ENCODE measurements at places on chromosomes 2 and 18.

- H3K27me3 ChIP-seq: no peaks in the 10 kb centered on the region
- no peak overlapping the region for H3K4me3 ChIP-seq
- H3K27ac ChIP-seq: no peak overlapping the region
- DNase-seq: peak; percentile 84
- H3K36me3 ChIP-seq: no peaks in the 10 kb centered on the region
- H3K4me1 ChIP-seq: no peaks in the 10 kb centered on the region
Observed at GRCh38 chr2:236607471-236608187, 38.0 kb downstream of the ACKR3 start.

GRCh38 chr2:67844024-67844540, 218.7 kb downstream of the C1D start:
- H3K27ac ChIP-seq: no peak overlapping the region
- no peak for DNase-seq
- no peaks in the 10 kb centered on the region for H3K4me1 ChIP-seq
- no peak overlapping the region for H3K4me3 ChIP-seq
- H3K36me3 ChIP-seq: no peaks in the 10 kb centered on the region
- peaks cover 13% of the 10 kb centered on the region for H3K27me3 ChIP-seq

- no peaks in the 10 kb centered on the region for H3K27me3 ChIP-seq
- H3K4me1 ChIP-seq: no peaks in the 10 kb centered on the region
- DNase-seq: no peak
- no peak overlapping the region for H3K4me3 ChIP-seq
- H3K36me3 ChIP-seq: no peaks in the 10 kb centered on the region
Observed at GRCh38 chr2:57475391-57475790, 571.2 kb upstream of the VRK2 start.

GRCh38 chr18:9563331-9563730, 51.0 kb downstream of the PPP4R1 start:
- peaks cover 41% of the 10 kb centered on the region for H3K36me3 ChIP-seq
- DNase-seq: no peak
- H3K4me1 ChIP-seq: no peaks in the 10 kb centered on the region
- H3K27ac ChIP-seq: no peak overlapping the region

GRCh38 chr2:210443527-210443926, 33.0 kb downstream of the LANCL1 start:
- DNase-seq: no peak
- H3K27ac ChIP-seq: no peak overlapping the region
- no peaks in the 10 kb centered on the region for H3K27me3 ChIP-seq
- H3K4me1 ChIP-seq: peaks cover 10% of the 10 kb centered on the region
- peaks cover 19% of the 10 kb centered on the region for H3K36me3 ChIP-seq

GRCh38 chr2:5609201-5609600, 83.0 kb upstream of the SOX11 start:
- DNase-seq: no peak
- H3K4me1 ChIP-seq: no peaks in the 10 kb centered on the region
- H3K27ac ChIP-seq: no peak overlapping the region
- no peaks in the 10 kb centered on the region for H3K36me3 ChIP-seq
- no peaks in the 10 kb centered on the region for H3K27me3 ChIP-seq

GRCh38 chr2:26462511-26463243, 15.2 kb downstream of the OTOF start:
- H3K36me3 ChIP-seq: no peaks in the 10 kb centered on the region
- H3K27ac ChIP-seq: no peak overlapping the region
- DNase-seq: no peak
- no peaks in the 10 kb centered on the region for H3K4me1 ChIP-seq

- H3K27me3 ChIP-seq: no peaks in the 10 kb centered on the region
- DNase-seq: no peak
- H3K4me3 ChIP-seq: no peak overlapping the region
- no peaks in the 10 kb centered on the region for H3K4me1 ChIP-seq
Observed at GRCh38 chr2:125092276-125093009, 1067.4 kb downstream of the CNTNAP5 start.

- no peak overlapping the region for H3K27ac ChIP-seq
- no peaks in the 10 kb centered on the region for H3K36me3 ChIP-seq
- DNase-seq: no peak
- H3K27me3 ChIP-seq: no peaks in the 10 kb centered on the region
Observed at GRCh38 chr2:131801210-131801744, 273.6 kb downstream of the CCDC74A start.

GRCh38 chr2:233082931-233083755, 23.0 kb downstream of the INPP5D start:
- peaks cover 39% of the 10 kb centered on the region for H3K36me3 ChIP-seq
- peak overlapping the region; percentile 83 for H3K27ac ChIP-seq
- no peak for DNase-seq
- no peak overlapping the region for H3K4me3 ChIP-seq
- peaks cover 88% of the 10 kb centered on the region for H3K4me1 ChIP-seq

DNA sequence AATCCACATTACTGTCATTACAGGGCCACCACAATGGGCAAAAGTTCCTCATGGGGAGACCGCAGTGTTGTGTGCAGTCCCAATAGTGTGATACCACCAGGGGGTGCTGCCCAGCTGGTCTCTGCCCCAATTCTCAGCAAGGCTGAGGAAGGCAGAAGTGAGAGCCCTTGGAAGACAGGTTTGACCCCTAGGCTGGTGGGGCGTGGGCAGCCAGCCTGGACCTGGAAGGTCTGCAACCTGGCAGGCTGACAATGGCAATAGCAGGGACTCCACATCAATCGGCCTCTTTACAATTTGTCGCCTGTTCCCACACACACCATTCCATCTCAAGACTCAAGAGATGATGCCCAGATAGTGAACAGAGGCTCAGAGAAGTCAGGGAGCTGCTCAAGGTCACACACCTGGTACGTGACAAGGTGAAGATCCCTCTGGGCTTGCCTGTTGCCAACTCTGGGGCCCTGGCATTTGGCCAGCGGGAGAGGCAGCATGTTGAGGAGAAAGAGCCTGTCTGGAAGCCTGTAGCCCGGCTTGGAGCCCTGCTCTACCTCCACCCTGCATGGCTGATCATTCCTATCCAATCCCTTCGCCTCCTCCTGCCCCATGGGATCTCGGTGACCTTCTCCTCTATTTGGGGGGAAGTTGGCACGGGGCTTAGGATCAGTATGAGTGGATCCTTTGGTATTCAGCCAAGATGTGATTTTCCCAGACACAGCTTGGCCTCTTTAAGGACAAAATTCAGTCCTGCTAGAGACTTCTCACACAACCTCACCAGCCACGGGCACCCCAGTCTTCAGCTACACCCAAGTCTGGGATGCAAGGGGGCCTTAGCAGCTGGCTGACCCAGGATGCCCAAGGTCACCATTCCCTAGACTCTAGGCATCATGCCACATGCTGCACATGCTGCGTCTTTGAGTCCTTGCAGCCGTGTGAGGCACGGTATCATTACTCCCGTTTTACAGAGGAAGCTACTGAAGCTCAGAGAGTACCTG, 2.9 kb upstream of the ATOH8 start:
- no peak overlapping the region for H3K4me3 ChIP-seq
- H3K4me1 ChIP-seq: no peaks in the 10 kb centered on the region
- no peak overlapping the region for H3K27ac ChIP-seq
- no peaks in the 10 kb centered on the region for H3K36me3 ChIP-seq
- peak; percentile 76 for DNase-seq
- H3K27me3 ChIP-seq: peaks cover 32% of the 10 kb centered on the region

GRCh38 chr18:13077473-13077872, 86.3 kb downstream of the CEP192 start:
- no peak for DNase-seq
- no peaks in the 10 kb centered on the region for H3K27me3 ChIP-seq
- peaks cover 14% of the 10 kb centered on the region for H3K36me3 ChIP-seq
- no peaks in the 10 kb centered on the region for H3K4me1 ChIP-seq

GRCh38 chr2:212854771-212855170, 296.6 kb downstream of the IKZF2 start:
- no peak overlapping the region for H3K27ac ChIP-seq
- no peak for DNase-seq
- H3K36me3 ChIP-seq: no peaks in the 10 kb centered on the region
- H3K4me1 ChIP-seq: no peaks in the 10 kb centered on the region
- H3K27me3 ChIP-seq: no peaks in the 10 kb centered on the region

GRCh38 chr2:28463893-28464292, 32.0 kb upstream of the PLB1 start:
- H3K4me1 ChIP-seq: peaks cover 27% of the 10 kb centered on the region
- no peaks in the 10 kb centered on the region for H3K27me3 ChIP-seq
- no peak overlapping the region for H3K4me3 ChIP-seq
- no peaks in the 10 kb centered on the region for H3K36me3 ChIP-seq

DNA sequence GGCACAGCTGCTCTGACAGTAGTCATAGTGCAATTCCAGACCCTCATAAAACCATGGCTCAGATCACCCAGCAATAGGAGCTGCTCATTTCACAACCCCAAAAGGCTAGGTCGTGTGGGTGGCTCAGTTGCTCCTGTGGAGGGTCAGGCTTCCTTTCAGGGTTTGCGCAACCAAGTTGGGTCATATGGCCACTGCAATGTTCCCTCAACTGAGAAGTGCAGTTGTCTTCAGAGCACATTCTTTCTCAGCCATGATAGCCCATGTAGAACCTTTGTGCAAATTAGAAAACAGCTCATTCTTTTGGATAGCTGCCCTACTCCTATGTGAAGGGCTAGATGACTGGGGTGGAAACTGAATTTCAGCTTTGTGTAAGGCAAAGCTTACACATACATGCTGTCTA, 3.2 kb downstream of the SERPINB13 start:
- DNase-seq: no peak
- no peak overlapping the region for H3K4me3 ChIP-seq
- H3K4me1 ChIP-seq: no peaks in the 10 kb centered on the region
- no peaks in the 10 kb centered on the region for H3K27me3 ChIP-seq
- H3K36me3 ChIP-seq: no peaks in the 10 kb centered on the region

DNA sequence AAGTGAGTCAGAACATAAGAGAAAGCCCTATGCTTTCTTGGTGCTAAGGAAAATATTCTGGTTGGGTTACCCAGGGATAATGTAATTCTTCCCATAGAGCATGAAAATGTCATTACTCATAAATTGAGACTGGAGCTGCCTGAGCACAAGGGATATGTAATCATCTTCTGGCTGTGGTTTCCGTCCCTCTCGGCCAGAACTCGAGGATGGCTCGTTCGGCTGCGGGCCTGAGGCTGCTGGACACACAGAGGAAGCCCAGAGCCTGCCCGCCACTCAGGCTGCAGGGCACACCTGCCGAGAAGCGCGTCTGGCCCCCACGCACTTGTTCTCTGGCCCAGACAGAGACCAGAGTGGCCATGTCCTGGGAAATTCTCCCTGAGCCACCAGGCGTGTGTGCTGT, 104.9 kb downstream of the ASAP2 start:
- no peak overlapping the region for H3K27ac ChIP-seq
- DNase-seq: no peak
- no peaks in the 10 kb centered on the region for H3K27me3 ChIP-seq
- H3K4me1 ChIP-seq: no peaks in the 10 kb centered on the region

- H3K4me3 ChIP-seq: no peak overlapping the region
- H3K27me3 ChIP-seq: no peaks in the 10 kb centered on the region
- H3K4me1 ChIP-seq: no peaks in the 10 kb centered on the region
- no peak for DNase-seq
Observed at GRCh38 chr2:220394433-220394832, 767.0 kb downstream of the SLC4A3 start.

DNA sequence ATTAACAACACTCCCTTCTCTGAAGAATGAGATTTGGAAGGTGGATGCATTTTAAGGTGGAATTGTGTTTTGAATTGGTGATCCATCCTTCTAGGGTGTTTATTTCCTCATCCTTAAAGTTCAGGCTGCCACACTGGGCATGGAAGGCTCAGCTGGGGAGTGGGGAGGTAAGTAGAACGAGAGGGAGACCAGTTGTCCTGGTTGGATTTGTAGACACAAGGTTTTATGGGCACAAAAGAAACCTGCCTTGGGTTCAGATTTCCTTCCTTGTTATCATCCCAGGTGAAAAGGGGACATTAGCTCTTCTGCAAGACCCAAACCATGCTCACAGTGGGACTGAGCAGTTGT, 101.0 kb upstream of the SIX3 start:
- H3K27me3 ChIP-seq: peaks cover 7% of the 10 kb centered on the region
- H3K27ac ChIP-seq: no peak overlapping the region
- no peak for DNase-seq
- H3K36me3 ChIP-seq: no peaks in the 10 kb centered on the region

- peaks cover 6% of the 10 kb centered on the region for H3K36me3 ChIP-seq
- no peaks in the 10 kb centered on the region for H3K27me3 ChIP-seq
- H3K4me3 ChIP-seq: no peak overlapping the region
- DNase-seq: no peak
- H3K27ac ChIP-seq: no peak overlapping the region
Observed at GRCh38 chr2:218756599-218757377, 25.2 kb upstream of the CYP27A1 start.

DNA sequence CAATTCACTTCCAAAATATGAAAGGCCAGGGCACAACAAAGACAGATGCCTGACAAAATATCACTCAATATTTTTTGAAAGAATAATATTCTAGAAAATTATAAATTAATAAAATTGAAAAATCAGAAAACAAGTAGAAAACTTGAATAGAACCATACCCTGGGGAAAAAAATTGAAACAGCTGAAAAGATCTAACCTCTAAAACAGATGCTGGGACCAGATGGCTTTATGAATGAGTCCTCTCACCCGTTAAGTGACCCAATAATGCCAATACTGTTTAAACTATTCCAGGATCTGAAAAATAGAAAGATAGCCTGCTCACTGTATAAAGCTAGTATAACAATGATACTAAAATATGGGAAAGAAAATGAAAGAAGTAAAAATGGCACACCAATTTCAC, 322.3 kb upstream of the VWC2L start:
- no peak overlapping the region for H3K4me3 ChIP-seq
- no peaks in the 10 kb centered on the region for H3K36me3 ChIP-seq
- H3K4me1 ChIP-seq: no peaks in the 10 kb centered on the region
- DNase-seq: no peak
- no peaks in the 10 kb centered on the region for H3K27me3 ChIP-seq

- H3K4me3 ChIP-seq: no peak overlapping the region
- peak; percentile 10 for DNase-seq
- no peaks in the 10 kb centered on the region for H3K4me1 ChIP-seq
Observed at GRCh38 chr2:108182489-108182888, 57.3 kb upstream of the SULT1C3 start.

- H3K4me1 ChIP-seq: no peaks in the 10 kb centered on the region
- H3K27me3 ChIP-seq: no peaks in the 10 kb centered on the region
- H3K27ac ChIP-seq: no peak overlapping the region
- no peak overlapping the region for H3K4me3 ChIP-seq
- H3K36me3 ChIP-seq: peaks cover 5% of the 10 kb centered on the region
- DNase-seq: no peak
Observed at GRCh38 chr2:233430651-233431050, 76.4 kb downstream of the DGKD start.

GRCh38 chr18:48939205-48940097, 11.3 kb downstream of the SMAD7 start:
- peaks cover 32% of the 10 kb centered on the region for H3K27me3 ChIP-seq
- no peaks in the 10 kb centered on the region for H3K36me3 ChIP-seq
- peak; percentile 33 for DNase-seq
- no peak overlapping the region for H3K4me3 ChIP-seq

GRCh38 chr2:221750316-221750715, 178.2 kb upstream of the EPHA4 start:
- H3K27ac ChIP-seq: no peak overlapping the region
- DNase-seq: no peak
- no peak overlapping the region for H3K4me3 ChIP-seq
- no peaks in the 10 kb centered on the region for H3K27me3 ChIP-seq
- no peaks in the 10 kb centered on the region for H3K36me3 ChIP-seq

DNA sequence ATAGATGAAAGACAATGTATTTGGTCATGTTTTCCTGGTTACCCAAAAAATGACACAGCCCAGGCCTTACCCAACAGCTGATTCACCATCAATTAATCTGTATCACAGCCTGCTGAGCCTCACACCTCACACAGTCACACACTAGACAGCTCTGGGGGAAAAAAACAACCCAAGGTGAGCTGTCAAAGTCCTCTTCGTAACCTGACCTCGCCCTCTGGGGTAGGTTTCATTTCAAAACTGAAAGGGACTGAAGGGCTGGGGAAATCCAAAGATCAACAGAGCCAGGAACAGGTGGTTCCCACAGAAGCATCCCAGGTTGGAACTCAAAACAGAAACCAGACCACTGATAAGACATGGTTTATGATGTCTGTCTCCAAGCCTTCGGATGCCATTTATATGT, 18.2 kb upstream of the PCBP1 start:
- peak overlapping the region; percentile 30 for H3K27ac ChIP-seq
- peaks cover 19% of the 10 kb centered on the region for H3K4me1 ChIP-seq
- H3K27me3 ChIP-seq: no peaks in the 10 kb centered on the region

All from common myeloid progenitor, CD34-positive (primary cell).